ENCODE measurements at places on chromosomes 5 and 9.

- DNase-seq: no peak
Measured at GRCh38 chr9:108722396-108722795, 133.4 kb downstream of the ACTL7B start.

GRCh38 chr5:133562554-133562953, 49.8 kb downstream of the FSTL4 start:
- no peak for DNase-seq

DNA sequence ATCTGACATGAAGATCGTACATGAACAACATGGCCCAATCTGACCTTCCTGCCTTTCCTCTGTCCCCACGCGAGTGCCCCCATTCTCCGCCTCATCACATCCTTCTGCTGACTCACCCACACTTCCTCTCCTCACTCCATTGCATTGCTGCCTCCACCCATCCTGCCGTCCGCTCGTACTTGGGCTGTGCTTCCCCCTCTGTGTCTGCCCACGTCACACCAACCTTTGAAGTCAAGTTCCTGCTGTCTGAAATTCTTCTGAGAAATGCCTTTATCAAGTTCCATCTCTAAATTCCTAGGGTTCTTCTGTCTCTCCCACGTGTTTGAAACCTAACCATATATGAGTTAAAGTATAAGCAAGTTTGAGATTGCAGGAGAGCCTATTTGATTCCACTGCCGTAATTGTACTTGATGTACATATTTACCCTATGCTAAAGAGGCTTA, 18.0 kb upstream of the STARD4 start:
- peak; percentile 68 for DNase-seq

DNA sequence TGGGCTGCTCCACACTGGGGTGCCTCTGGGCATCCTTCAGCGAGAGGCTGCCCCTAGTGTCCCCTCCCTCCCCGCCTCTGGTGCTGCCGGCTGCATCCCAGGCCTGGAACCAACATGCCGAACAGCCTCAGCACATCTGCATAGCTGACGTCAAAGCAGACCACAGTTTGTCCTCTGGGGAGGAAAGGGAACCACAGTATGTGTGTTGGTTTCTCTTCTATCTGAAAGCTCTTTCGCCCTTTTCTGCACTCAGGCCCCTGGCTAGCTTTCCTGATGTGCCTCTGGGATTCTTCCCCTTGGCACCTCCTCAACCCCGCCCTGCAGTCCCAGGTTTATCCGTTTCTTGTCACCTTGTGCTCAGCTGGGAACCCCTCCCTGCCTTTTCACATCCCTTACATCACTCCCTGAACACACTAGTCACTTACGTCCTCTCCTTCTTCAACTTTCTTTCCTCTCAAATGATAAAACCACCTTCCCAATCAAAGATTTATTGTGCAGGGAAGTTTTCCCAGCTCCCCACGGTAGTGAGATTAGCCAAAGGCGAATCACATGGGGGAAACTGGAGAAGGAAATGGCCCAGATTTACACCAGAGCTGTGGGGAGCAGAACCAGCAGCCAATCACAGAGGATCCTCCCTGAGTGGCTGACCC, 35.5 kb upstream of the B4GALT1 start:
- DNase-seq: peak; percentile 1

DNA sequence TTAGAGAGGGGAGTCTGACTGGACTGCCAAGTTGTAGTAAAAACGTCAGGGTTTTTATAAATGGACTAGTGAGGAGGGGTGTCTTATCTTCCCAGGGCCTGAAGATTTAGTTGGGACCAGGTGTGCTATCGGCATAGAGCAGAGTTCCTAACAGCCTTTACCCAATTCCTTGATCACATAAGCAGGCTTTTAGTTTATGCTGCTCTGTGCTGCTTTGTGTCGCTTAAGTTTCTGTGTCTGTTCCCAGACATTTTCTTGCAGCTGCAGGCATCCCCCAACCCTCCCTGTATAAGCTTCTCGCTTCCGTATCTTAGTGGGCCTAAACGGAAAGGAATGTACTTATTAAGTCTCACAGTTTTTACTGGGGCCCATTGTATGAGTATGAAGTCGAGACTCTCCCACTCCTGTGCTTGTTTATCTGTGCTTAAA, 2.6 kb upstream of the SMC5 start:
- DNase-seq: no peak

Data from activated T-cell treated with anti-CD3 and anti-CD28 coated beads for 24 hours (primary cell).